ENCODE measurements at places on chromosomes 5 and 9. TPM values are rescaled to one million over a fixed set of nuclear protein-coding genes. Genes with fewer than 3 reads are reported as not detected.

- no peak for DNase-seq
Measured at GRCh38 chr9:17875886-17876285, 297.0 kb downstream of the SH3GL2 start.

GRCh38 chr5:143887903-143888665 is 76.1 kb downstream of the HMHB1 start:
- no peak for DNase-seq

GRCh38 chr5:15261269-15261995 is 238.5 kb upstream of the FBXL7 start:
- DNase-seq: no peak

DNA sequence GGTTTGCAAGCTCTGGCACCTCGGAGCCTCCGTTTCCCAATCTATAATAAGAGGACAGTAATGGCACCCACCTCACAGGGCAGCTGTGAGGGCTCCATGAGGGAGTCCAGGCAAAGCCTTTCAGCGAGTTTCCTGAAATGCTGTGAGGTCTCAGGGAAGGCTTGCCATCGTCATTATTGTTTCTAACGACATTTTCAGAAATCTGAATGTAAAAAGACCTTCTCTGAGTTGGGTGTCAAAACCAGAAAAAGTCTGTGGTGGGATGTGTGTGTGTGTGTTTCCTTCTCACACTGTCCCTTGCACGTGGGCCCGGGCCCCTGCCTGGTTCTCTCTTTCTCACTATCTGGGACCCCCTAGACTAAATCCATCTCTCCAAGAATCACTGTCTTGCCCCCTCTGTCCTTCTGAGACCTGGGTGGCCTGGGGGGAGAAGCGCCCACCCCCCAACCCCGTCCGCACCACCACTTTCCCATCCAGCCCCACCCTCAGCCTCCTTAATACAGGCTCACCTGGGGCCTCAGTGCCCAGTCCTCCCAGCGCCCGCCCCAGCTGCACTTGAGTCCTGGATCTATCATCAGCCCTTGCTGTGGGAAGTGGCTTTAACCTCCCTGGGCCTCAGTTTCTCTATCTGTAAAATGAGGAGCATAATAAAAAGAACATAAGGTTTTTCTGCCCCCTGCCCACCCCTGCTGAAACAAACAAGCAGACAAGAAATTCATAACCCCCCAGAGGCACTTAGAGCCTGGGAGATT is 180.3 kb downstream of the C9orf50 start:
- DNase-seq: no peak

DNA sequence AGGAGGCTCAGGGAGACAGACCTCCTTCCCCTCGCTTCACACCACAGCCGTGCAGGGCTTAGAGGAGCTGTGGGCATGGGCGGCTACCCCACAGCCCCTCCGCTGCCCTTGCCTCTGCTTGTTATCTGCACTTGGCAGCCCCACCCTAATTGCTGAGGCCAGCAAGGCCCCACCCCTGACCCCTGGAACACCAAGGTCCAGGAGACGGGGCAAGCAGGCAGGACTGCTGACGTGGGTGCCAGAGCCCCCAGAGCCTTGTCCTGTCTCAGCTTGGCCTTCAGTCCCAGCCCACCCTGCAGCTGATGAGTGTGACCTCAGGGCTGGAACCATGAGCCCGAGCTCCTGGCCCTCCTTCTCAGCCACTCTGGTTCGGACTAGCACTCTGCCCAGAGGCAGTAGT is 29.1 kb upstream of the NEURL1B start:
- no peak for DNase-seq

GRCh38 chr9:116686693-116687073 is 422 bp upstream of the TRIM32 start:
- no peak for DNase-seq

GRCh38 chr9:118583414-118583813 is 785.8 kb downstream of the BRINP1 start:
- DNase-seq: no peak

- DNase-seq: no peak
Measured at GRCh38 chr5:166695326-166695725, 1596.1 kb upstream of the WWC1 start.

DNA sequence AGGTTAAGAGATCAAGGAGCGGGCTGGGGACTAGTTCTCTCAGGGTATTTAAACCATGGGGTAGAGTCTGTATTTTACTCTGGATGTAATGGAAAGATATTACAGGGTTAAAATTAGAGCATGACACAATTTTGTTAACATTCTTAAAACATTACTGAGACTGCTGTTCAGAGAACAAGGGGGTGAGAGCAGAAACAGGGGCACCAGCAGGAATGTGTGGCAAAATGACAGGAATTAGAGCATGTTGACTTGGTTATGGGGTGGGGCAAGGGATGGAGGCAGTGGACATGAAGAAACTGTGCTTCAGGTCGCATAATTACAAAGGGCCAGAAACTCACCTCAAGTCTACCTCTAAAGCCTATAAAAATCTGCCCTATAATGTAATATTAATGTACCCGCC is 75.0 kb downstream of the TMEM232 start:
- no peak for DNase-seq

GRCh38 chr5:112004867-112005622 is 248.1 kb upstream of the NREP start:
- DNase-seq: no peak

DNA sequence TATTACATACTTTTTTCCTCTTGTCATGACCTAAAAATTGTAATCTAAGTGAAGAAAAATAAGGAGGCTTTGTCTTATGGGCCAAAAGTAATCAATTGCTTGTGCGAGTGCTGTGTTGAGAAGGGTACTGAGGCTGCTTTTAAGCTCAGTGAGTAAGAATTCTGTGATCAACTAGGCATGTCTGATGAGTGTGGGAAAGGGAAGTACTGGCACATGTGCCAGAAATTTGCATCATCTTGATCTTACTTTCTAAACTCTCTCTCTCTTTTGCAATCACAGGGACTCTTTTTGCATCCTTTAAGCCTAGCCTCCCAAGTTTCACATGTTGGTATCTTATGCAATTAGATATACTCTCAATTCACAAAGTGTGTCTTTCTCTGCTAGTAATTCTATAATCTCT is 329.9 kb downstream of the KIF4B start:
- DNase-seq: no peak

- no peak for DNase-seq
Measured at GRCh38 chr5:56561-57290, 35.2 kb upstream of the PLEKHG4B start.

DNA sequence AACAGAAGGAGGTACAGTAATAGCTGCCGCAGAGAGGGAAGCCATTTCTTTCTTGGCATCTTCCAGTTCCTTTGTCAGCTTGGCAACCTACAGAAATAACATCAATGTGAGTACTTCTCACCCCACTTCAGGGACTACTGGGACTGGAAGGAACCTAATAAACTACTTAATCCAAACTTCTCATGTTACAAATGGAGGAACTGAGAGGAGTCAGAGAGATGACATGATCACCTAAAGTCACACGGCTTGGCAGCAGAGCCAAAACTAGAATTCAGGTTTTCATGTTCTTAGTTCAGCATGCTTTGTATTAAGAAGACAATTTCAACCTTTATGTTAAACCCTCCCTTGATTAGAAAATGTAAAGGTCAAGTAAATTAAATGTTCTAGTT is 44.7 kb downstream of the DIAPH1 start:
- no peak for DNase-seq

- DNase-seq: no peak
Measured at GRCh38 chr9:95171001-95171400, 146.5 kb downstream of the FANCC start.

DNA sequence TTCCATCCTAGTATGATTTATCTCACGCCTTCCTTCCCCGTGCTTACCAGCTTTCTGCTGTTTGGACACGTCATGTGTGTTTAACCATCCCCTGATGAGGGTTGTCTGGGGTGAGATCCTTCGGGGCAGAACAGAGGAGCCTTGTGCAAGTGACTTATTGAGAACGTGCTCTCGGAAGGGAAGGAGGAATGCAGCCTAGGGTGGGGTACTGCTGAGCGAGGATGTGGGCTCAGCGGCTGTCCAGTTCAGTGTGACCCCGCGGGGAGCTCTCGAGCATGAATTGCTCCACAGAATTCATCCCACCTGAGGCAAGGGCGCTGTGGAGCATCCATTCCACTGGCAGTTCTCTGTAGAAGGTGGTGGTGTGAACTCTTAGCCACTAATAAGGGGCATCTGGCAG is 4.0 kb downstream of the MYOZ3 start:
- DNase-seq: no peak

- no peak for DNase-seq
Measured at GRCh38 chr9:133538851-133539833, 4.6 kb downstream of the ADAMTSL2 start.

DNA sequence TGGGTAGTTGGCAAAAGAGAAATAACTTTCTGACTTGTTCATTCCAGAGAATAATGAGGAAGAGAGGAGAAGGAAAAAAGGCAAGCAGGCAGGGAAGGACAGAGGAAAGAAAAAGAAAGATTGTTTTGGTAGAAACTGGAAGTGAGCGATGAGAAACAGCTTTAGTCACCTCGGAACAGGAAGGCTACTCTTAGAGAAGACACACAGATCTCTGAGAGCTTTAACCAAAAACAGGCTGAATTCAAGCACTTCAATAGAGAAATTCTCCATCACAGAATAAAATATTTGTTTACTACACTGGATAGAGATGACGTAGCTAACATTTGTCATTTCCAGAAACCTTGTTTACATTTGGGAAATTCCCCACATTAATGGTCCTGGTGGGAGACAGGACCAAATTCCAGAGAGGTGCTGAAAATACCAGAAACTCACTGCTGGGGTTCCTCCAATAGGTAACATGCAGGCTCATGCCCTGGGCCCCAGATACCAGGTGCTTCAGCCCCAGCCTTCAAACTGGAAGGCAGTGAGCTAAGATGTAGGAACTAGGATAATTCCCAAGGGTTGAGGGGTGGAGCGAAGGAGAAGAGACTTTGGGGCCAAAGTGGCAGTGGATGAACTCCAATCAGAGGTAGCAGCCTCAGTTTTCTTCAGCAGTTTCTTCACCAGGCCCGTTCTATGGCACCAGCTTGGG is 227.7 kb upstream of the GRAMD2B start:
- DNase-seq: no peak

DNA sequence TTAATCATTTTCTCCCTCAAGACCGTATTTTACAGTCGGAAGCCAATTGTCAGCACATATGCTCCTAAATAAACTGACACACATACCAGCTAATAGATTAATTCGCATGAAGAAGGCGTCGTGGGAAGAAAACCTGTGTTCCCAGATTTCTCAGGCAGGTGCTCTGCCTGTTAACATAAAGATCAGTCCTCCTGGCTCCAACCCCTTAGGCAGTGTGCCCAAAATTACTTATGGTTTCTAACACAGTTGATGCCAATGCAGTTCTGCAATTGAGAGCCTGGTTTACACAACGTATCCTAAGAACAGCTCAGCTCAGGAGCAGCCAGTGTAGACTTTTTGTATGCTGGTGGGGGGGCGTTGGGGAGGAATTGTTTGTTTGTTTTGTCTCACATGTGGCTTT is 208.3 kb downstream of the ENC1 start:
- no peak for DNase-seq

DNA sequence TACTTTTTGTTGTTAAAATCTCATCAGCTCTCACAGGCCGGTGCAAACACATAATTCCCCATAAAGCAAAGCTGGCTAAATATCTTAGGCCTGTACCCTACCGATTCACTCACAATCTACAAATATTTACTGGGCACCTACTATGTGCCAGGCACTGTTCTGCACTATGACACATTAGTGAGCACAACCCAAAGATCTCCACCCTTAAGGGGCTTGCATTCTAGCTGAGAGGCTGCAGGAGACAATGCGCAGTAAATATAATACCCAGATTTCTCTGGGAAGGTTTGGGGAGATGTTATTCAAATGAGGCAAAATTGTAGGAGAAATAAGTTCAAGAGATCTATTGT is 53.7 kb downstream of the FNBP1 start:
- DNase-seq: no peak

DNA sequence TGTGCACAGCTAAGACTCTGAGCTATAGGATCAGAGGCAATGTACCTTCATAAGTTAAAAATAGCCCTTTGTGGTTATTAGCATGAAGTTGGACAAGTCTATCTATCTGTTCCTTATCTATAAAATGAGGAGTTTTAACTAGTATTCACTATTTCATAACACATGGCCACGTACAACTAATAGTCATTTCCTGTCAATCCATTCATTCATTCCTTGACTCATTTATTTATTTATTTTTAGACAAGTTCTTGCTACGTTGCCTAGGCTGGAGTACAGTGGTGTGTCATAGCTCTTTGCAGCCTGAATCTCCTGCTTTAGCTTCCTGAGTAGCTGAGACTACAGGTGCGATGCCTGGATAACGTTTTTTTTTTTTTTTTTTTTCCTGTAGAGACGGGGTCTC is 92.1 kb downstream of the NR3C1 start:
- peak; percentile 37 for DNase-seq

Gene FRRS1L
- total RNA-seq: 0.10 TPM

Gene GRXCR2
- total RNA-seq: not detected

Gene INSYN2B
- total RNA-seq: 3.0 TPM

Gene PCDHA8
- not detected for total RNA-seq

Gene PCDHA6
- total RNA-seq: 0.58 TPM

Gene MYO10
- total RNA-seq: 76.9 TPM

Gene OTULINL
- 0.34 TPM for total RNA-seq

Gene IFNA21
- not detected for total RNA-seq

Gene KLHL9
- 29.3 TPM for total RNA-seq

Gene POLR3G
- 15.1 TPM for total RNA-seq

Gene CDHR2
- not detected for total RNA-seq

Gene DDX4
- not detected for total RNA-seq

Gene RAD23B
- 72.6 TPM for total RNA-seq

Gene PCDHB16
- 1.1 TPM for total RNA-seq

Gene CDH9
- total RNA-seq: not detected

Gene AFAP1L1
- 274 TPM for total RNA-seq
